ENCODE measurements at places on chromosomes 6 and 20. TPM values are rescaled to one million over a fixed set of nuclear protein-coding genes. Genes with fewer than 3 reads are reported as not detected.

GRCh38 chr6:158789115-158789917, 29.9 kb downstream of the EZR start:
- no peaks in the 10 kb centered on the region for H3K4me1 ChIP-seq
- no peaks in the 10 kb centered on the region for H3K27me3 ChIP-seq

- no peak overlapping the region for H3K4me3 ChIP-seq
- H3K36me3 ChIP-seq: no peaks in the 10 kb centered on the region
- H3K4me1 ChIP-seq: no peaks in the 10 kb centered on the region
- DNase-seq: no peak
- no peak overlapping the region for H3K27ac ChIP-seq
Observed at GRCh38 chr6:131130554-131130940, 4.7 kb upstream of the AKAP7 start.

DNA sequence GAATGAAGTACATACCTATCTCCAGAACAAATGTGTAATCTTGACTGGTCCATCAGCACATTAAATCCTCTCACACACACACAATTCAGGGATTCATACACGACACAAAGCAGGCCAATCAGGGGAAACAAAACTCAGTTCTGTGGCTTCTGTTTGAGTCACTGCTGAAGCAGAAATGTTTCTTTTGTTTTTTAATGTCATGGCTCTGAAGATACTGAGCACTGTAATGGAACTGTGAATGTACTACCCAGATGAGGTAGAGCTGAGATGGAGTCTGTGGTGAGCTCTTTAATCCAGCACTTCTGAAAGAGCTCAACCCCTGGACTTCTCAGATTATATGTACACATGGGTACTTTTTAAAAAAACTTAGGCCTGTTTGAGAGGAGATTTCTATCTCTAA, 116.4 kb downstream of the THEMIS start:
- no peak overlapping the region for H3K27ac ChIP-seq
- DNase-seq: no peak
- no peaks in the 10 kb centered on the region for H3K4me1 ChIP-seq
- H3K36me3 ChIP-seq: no peaks in the 10 kb centered on the region

GRCh38 chr6:125191916-125192609, 38.5 kb downstream of the TPD52L1 start:
- H3K36me3 ChIP-seq: no peaks in the 10 kb centered on the region
- no peak overlapping the region for H3K4me3 ChIP-seq
- peak; percentile 77 for DNase-seq
- H3K27ac ChIP-seq: no peak overlapping the region
- no peaks in the 10 kb centered on the region for H3K27me3 ChIP-seq
- H3K4me1 ChIP-seq: peaks cover 2% of the 10 kb centered on the region

SMOC2 gene
- 369 TPM for total RNA-seq

MCUR1 gene
- 19.3 TPM for total RNA-seq

SMPDL3A gene
- total RNA-seq: 3.9 TPM

RIPPLY2 gene
- total RNA-seq: not detected

Data from aorta (tissue), 5 donors.